ENCODE measurements at places on chromosomes 1 and 21.

DNA sequence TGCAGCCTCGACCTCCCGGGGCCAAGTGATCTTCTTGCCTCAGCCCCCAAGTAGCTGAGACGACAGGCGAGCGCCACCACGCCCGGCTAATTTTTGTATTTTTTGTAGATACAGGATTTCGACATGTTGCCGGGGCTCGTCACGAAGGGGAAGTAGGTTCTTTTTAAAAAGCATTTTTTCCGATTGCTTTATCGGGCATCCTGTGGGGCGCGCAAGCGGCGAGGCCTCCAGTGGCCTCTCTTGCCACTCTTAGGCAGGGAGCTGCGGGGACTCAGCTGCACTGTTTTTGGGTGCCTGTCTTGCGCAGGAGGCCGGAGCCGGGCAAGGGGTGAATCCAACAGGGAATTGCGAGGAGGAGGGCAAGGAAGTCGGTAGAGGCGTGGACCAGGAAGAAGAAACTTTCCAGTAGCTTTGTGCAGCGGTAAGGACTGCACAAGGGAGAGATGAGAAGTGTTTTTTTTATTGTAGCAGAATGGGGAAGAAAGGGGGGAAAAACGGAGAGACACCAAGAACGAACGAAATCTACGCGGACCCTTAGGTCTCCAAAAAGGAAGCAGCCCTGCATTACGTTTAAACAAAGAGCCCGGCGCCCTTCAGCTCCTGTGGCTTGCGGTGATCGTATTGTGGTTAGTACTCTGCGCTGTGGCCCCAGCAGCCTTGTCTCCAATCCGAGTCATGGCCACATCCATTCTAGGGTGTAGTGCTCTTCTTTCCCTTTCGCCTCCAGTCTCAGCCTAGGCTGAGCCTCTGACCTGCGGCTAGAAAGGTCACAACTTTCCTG lies 164.8 kb downstream of the PPIAL4G start:
- DNase-seq: peak; percentile 24

DNA sequence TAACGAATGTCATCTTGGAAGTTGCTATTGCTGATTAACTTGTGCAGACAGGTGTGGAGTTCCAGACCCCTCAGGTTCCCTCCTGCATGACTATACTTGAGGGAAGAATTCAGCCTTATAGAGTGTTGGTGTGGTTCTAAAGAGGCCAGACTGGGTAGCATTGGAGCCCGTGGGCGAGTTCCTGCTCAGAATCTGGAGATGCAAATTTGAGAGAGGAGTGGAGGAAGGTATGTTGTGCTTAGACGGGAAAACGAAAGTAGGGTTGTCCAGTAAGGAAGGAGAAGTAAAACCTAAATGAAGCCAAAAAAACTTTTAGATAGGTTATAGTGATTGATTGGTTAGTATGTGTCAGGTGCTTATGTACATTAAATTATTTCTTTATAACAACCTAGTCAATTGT lies 79.2 kb downstream of the ZNF326 start:
- DNase-seq: no peak

GRCh38 chr21:42983103-42983502 lies 8.7 kb downstream of the PKNOX1 start:
- DNase-seq: no peak

DNA sequence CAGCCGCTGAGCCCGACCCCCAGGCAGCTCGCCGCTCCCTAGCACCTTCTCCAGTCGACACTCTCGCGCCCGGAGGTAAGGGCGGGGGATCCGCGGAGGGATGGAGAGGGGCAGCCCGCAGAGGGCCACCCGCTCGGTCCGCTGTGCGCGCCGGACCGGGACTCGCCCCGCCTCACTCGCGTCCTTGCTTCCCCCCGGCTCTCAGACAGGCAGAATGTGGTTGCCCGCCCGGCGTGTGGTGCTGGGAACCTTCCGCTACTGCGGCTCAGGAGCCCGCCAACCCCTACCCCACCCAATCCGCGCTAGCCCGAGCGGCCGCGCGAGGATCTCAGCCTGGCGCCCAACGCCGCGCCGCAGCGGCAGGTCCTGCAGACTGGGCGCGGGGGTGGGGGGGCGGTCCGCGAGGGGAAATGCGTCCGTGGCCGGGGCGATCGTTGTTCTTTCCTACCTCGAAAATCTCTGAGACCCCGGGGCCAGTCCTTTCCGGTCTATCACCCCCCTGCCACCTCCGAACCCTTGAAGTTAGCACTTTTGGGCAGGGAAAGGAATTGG lies 404 bp downstream of the LRRC8C start:
- DNase-seq: no peak

- no peak for DNase-seq
These were observed 36.3 kb downstream of the GABPB2 start for GRCh38 chr1:151106894-151107293.

- DNase-seq: no peak
These were observed 141.9 kb upstream of the LYPLAL1 start for GRCh38 chr1:219031809-219032208.

DNA sequence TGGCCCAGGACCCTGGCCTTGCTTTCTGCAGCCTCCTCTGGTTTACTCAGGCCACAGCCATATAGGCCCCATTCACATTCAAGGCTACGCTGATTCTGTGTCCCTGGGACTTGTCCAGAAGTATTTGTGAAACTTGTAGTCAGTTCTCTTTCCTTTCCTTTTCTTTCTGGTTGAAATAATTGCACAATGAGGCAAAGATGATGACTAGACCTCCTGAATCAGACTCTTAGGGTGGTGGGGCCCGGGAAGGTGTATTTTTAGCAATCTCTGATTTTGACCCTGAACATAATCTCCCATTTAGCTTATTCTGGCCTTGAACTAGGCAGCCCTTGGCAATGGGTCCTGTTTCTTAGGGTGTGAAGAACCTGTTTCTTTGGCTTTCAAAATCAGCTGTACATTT lies 39.9 kb downstream of the STUM start:
- DNase-seq: no peak

GRCh38 chr1:235972311-235972689 lies 92.6 kb downstream of the NID1 start:
- no peak for DNase-seq

DNA sequence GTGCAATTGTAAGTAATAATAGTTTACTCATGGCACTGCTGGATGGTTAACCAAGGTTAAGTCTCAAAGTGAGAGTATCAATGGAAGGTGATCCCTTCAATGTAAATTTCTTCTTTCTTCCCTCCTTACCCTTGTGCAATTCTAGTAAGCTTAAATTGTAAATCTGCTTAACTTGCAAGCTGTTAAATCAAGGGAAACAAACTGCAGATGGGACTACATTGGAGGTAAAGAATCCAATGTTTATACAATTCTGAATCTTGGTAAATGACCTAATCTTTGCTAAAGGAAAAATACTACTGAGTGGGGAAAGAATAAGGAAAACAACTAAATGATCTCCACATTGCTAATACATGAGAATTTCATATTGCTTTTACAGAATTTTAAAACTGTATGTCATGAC lies 6.7 kb upstream of the CD55 start:
- DNase-seq: no peak

- no peak for DNase-seq
These were observed 73.2 kb upstream of the ADGRL4 start for GRCh38 chr1:79079770-79080169.

DNA sequence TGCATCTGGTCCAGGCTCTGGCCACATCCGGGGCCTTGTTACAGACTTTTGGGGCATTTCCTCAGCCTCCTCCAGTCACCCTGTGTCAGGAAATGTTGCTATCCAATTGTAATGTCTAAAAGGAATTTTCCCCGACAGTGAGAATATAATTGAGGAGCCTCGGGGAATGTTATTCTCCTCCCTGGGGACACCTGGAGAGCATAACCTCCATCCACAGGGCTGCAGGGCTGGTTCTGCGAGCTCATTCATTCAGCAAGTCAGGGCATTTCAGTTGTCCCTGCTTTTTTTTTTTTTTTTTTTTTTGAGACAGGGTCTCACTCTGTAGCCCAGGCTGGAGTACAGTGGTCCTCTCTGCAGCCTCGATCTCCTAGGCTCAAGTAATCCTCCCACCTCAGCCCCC lies 72.6 kb downstream of the MDM4 start:
- no peak for DNase-seq

DNA sequence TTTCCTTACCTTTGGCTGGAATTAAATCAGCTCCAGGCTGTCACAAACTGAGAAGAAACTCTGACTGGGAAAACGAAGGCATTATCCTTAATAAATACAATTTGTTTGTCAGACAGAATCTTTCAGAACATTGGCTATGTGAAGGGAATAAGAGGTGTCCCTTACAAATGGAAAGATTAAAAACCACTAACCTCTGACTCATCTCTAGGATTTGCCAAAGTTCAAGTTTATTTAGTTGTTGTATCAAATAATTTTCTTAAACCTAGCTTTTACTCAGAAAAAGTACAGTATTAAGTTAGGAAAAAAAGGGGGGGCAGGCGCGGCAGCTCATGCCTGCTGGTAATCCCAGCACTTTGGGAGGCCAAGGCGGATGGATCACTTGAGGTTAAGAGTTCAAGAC lies 15.7 kb downstream of the SERTAD4 start:
- DNase-seq: no peak

GRCh38 chr1:94411237-94411636 lies 7.0 kb upstream of the ABCD3 start:
- DNase-seq: no peak

DNA sequence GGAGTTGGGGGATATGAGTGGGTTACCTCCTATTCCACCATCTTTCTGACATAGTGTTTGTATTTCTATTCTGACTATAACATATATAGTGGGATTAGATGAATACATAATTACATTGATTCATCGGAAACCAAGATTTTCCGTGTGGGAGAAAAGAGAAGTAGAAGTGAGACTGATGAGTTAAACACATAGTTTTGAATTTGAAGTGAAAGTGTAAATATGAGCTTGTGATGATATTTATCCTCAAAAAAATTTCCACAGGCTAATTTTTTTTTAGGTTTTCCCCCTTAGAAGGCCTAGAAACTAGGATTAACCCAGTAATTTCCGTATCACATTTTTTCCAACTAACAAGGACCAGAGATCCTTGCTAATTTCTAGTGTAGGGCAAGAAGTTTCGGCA lies 6.9 kb downstream of the CD1B start:
- DNase-seq: no peak

DNA sequence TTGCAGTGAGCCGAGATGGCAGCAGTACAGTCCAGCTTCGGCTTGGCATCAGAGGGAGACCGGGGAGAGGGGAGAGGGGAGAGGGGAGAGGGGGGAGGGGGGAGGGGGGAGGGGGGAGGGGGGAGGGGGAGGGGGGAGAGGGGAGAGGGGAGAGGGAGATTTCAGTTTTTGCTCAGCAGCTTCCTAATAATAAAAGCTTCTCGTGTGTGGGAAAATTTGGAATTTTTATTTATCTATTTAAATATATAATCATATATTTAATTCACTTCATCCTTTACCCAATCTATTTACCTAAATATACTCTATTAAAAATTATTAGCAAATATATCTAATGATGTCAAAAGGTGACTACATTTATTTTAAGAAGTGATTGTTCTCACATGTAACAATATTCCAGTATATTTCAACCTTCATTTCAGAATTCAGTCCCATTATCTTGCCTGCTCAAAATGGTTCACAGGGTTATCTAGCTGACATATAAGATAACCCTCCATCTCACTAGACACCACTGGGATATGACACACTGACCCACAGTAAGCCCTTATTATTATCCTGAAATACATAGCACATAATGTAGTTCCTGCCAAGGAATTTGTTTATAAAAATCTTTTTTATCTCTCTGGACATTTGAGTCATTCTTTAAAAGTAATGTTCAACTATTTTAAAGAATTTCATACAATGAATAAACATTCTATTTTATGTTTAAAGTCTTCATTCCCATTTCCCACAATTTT lies 105.9 kb downstream of the GPATCH2 start:
- no peak for DNase-seq
